Stimulated activated CD8-positive, alpha-beta memory T cell treated with anti-CD3 and anti-CD28 coated beads, Interleukin-15, amount 100 ng/mL, for 48 hours (primary cell): ENCODE measurements at places on chromosomes 2 and 18.

DNA sequence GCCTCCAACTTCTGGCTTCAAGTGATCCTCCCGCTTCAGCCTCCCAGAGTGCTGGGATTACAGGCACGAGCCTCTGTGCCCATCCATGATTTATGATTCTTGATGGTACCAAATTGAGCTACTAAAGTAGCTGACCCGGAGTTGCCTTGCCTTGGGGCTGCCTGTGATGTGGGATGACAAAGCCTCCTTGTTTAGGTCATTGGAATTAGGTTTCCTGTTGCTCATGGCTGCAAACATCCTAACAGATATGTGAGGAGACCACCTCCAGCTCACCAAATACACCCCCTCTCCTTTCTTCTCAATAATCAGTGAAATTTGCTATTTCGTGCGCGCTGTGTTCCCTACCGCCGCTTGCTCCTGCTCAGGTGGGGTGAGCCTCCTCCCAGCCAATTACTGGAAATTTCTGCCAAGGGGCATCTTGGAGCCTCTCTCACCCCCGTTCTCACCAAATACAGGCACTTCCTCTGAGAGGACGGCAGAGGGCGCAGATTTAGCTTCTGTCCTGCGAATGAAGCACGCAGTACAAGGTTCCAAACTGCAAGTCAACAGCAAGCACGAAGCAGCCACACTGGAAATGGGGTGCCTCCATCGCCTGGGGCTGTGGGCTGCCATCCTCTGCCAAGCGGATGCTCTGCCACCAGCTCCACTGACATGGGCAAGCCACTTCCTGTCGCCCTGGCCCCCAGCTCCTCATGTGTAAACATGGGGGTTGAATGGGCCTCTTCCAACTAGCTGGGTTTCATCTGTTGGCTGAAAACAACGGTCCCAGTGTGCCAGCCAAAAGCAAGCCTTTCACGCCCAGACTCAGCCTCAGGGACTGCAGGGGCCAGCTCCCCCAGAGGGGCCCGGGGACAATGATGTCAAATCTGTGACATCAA lies 71.7 kb downstream of the NCAPH start:
- DNase-seq, result peak; percentile 38

- DNase-seq, result no peak
Observed at GRCh38 chr18:9828506-9829396, 57.0 kb upstream of the TXNDC2 start.

GRCh38 chr2:148817210-148817708 lies 57.8 kb upstream of the KIF5C start:
- no peak for DNase-seq

DNA sequence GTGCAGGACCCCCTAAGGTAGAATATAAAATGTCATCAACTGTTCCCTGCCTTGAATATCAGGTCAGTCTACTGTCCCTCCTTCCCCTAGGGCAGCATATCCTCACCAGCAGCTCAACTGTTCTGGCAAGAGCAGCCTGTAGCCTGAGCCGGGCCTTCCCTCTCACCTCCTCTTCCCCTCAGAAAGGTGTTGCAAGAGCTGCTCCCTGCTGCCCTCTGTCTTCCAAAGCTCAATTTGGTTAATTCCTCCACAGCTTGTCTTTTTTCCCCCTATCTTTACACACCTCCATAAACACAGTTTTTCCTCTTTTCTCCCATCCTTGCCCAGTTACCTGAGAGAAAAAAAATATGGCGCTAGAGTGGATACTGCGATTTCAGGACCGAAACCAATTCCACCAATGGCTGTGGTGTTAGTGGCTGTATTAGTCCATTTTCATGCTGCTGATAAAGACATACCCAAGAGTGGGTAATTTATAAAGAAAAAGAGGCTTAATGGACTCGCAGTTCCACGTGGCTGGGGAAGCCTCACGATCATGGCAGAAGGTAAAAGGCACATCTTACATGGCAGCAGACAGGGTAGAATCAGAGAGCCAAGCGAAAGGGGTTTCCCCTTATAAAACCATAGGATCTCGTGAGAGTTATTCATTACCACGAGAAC lies 184.7 kb downstream of the MREG start:
- DNase-seq, result peak; percentile 4

- DNase-seq, result no peak
Observed at GRCh38 chr18:2572171-2572569, 813 bp downstream of the NDC80 start.

- no peak for DNase-seq
Observed at GRCh38 chr2:160229591-160229990, 29.5 kb upstream of the ITGB6 start.

- no peak for DNase-seq
Observed at GRCh38 chr2:191023235-191023679, 9.3 kb upstream of the STAT1 start.

DNA sequence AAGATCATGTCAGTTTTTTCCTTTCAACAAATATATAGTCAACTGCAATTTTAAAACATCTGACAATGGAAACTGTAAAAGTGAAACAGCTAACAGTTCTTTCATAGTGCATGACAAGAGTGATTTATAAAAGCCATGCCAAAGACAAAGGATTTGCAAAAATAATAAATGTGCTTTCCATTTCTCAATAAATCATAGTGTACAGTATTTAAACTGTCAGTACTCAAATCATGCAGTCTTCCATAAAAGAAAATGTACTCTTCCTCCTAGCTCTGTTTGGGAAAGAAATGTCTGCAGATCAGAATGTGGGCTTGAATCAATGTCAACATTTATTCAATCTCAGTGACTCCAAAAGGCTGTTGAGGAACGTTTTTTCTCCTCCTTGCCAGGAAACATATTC lies 131.7 kb upstream of the PDE1A start:
- DNase-seq, result no peak

DNA sequence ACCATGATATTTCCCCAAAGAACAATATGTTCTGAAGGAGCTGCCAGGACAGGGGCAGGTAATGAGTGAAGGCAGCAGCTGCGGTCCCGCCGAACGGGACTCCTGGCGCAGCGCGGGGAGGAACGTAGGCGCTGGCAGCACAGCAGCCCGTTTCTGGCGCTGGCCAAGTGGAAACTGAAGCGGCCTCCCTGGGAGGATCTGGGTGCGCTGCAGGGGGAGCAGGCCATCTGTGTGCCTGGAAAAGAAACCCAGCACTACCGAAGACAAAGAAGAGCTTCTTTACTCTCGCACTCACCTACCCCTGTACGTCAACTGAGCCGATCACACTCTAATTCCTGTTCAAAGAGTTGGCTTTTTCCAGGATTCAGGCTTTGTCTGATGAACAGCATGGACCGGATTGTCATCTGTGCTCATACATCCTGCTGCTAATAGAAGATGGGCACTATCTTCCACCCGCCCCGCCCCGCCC lies 11.8 kb downstream of the G6PC2 start:
- no peak for DNase-seq

DNA sequence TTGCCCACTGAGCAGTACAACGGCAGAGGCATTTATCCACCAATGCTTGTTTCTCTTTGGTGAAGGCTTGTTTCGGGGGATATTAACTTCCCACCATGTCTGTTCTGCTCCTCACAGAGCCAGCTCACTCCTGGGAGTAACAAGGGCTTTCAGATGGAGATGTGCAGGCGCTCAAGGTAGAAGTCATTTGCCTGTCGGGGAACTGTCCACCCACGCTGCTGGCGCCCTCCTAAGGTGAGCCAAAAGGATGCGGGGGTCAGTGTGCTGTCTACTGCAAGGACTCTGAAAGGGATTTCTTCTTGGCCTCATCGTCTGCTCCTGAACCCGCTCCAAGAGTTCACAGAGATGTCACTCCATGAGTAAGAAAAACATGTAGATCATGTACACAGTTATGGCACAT lies 57.0 kb upstream of the CYRIA start:
- no peak for DNase-seq

GRCh38 chr18:79197531-79197930 lies 128.3 kb downstream of the ATP9B start:
- no peak for DNase-seq

DNA sequence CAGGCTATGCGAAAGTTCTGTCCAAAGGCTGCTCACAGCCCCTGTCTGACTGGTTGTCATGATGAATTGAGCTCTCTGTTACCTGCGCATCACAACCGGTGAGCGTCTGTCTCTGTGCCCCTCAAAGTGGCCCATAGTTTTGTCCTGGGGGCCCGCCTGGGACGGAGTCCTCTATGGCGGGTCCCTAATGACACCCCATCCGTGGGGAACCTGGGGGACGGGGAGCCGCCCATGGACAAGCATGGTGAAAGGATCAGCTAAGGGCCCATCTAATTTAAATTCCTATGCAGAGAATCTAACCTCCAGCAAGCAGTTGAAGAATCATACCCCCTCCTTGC lies 473 bp downstream of the ELMOD3 start:
- DNase-seq, result no peak

DNA sequence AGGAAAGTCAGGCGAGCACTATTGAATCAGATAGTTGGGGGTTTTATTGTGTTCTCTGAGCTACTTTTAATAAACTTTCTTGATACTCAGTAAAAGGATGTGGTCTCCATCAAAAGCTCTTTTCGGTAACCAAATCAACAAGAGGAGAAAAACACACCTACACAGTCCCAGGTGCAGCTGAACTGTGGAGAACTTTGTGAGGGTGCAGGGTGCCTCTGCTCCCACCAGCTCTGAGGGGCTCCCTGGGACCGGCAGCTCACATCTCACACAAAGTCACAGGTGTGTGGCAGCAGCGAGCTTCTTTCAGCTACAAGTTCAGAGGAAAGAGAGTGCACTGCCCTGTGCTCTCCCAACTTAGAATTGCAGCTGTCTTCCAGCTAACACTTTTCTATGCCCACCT lies 650.4 kb downstream of the RNF144A start:
- DNase-seq, result peak; percentile 57

DNA sequence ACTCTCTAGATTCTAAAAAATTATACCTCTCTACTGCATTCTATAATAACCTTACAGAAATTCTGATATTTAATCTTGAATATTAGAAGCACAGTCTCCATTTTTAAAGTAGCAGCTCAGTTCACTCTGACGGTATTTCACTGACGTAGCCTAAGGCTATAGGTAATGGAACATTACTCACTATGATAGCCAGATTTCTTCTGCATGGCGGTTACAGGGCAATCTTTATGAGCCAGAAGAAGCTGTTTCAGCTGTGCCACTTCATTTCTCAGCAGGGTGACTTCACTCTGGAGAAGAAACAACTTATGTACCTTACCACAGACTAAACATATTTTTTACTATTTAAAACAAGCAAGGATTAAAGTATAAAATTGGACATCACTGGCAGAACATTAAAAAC lies 75.3 kb upstream of the CHN1 start:
- no peak for DNase-seq

DNA sequence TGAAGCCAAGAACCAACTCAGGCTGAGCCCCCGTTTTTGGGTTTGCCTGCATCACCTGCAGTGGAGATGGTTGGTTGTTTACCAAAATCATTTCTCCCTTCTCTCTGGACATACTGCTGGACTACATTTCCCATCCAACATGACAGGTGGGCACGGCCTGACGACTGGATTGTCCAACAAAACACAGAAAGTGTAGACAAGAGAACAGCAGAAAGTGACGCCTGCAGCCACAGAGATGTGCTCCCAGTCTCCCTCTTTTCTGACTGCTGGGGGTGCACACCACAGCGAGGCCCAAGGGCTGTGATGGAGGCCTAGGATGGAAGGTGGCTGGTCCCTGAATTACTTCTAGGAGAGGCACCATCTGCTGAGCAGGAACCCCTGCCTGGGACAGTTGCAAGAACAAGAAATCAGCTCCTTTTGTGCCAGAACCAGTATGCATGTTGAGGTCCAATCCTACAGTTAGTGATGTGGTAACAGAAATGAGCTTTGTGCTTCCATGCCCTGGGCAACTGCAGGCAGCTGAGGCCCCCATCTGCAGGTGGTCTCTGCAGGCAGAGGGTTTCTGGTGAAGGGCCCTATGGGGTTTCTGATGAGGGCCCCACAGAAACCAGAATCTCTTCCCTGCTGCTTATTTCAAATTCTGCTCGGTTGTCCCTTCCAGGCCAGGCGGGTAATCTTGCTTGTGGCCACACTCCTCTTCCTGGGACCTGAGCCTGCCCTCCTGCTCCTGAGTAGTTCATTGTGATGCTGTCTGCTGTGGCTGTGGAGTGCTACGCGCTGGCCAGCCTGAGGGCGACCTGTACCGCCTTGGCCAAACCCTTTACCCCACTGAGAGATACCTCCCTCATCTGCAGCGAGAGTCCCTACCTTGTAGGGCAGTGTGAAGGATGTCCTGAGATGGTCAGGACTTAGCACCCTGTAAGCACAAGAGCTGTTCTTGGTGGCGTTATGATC lies 168.3 kb downstream of the ASB1 start:
- DNase-seq, result no peak

DNA sequence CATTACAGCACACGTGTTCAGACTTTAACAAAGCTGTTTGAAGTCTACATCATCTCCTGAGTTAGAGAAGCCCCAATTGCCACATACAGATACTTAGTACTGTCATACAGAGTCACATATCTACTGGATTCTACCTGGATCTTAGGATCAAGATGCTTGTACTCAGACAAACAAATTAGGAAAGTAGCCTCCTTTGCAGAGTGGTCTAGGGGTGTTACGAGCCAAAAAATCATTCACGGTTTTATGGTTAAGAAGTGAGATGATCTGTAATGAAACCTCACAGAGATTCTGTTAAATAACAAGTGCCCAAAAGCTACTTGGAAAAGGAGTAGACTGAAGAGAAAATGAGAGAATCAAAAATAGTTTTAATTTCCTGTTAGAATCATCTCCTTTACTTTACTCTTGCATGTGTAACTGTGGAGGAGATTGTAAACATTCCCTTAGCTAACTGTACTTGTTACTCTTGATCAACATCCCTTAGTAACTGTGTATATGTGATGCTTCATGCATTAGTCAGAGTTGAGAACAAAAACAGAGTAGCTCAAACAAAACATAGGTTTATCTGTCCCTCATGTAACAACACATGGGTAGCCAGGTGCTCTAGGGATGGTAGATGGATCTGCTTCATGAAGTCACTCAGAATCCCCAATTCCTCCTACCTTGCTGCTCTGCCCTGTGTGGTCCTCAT lies 16.4 kb upstream of the IL1RL1 start:
- no peak for DNase-seq

DNA sequence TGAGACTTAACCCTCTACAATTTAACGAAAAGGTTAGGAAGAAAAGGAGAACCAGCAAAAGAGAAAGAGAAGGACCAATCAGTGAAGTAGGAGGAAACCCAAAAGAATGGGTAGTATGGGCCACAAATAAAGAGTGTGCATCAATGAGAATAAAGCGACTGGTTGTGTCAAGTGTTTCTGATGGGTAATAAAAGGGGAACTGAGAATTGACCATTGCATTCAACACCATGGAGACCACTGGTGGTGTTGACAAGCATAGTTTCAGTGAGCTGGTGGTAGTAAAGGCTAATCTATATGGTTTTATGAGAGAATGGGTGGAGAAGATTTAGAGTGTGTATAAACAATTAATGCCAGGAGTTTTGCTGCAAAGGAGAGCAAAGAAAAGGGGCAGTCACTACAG lies 75.4 kb downstream of the CSRNP3 start:
- no peak for DNase-seq
